Thymus (tissue), 14 donors: ENCODE measurements at places on chromosomes 7 and 10. TPM values are rescaled to one million over a fixed set of nuclear protein-coding genes. Genes with fewer than 3 reads are reported as not detected.

Gene OIT3
- polyA plus RNA-seq = 0.07 TPM

Gene PCGF5
- polyA plus RNA-seq = 29.9 TPM

Gene TMEM229A
- 0.02 TPM for polyA plus RNA-seq

Gene PNLIPRP3
- polyA plus RNA-seq = 0.23 TPM

Gene OR2A12
- not detected for polyA plus RNA-seq

Gene CCDC146
- 15.6 TPM for polyA plus RNA-seq

Gene MALRD1
- polyA plus RNA-seq = 0.27 TPM

Gene C7orf57
- 0.18 TPM for polyA plus RNA-seq

Gene MKX
- polyA plus RNA-seq = 0.34 TPM

Gene GAD2
- 0.05 TPM for polyA plus RNA-seq
